ENCODE measurements at places on chromosomes 6 and 20. TPM values are rescaled to one million over a fixed set of nuclear protein-coding genes. Genes with fewer than 3 reads are reported as not detected.

Gene SENP6
- total RNA-seq = 103 TPM

Gene FAM83C
- not detected for total RNA-seq

Gene GPSM3
- total RNA-seq = 46.2 TPM

Gene RIMS4
- total RNA-seq = 0.44 TPM

Gene VAPB
- total RNA-seq = 16.3 TPM

Gene MMP24OS
- total RNA-seq = 56.5 TPM

Gene PACSIN1
- not detected for total RNA-seq

Gene ZBP1
- total RNA-seq = 0.88 TPM

Gene SLC16A10
- total RNA-seq = 4.5 TPM

Gene FAM162B
- total RNA-seq = 17.8 TPM

Gene TINAG
- not detected for total RNA-seq

Gene PTP4A1
- total RNA-seq = 47.9 TPM

Gene PHACTR1
- 4.3 TPM for total RNA-seq

Gene GRIK2
- 1.5 TPM for total RNA-seq

Gene ENPP5
- 0.82 TPM for total RNA-seq

Gene SNRPB2
- 31.7 TPM for total RNA-seq

Gene SYCP2
- 3.1 TPM for total RNA-seq

Gene KCNS1
- not detected for total RNA-seq

Gene NEURL2
- total RNA-seq = 15.1 TPM

Gene C6orf58
- total RNA-seq = not detected

Gene ZC3H12D
- 11.2 TPM for total RNA-seq

Gene SCUBE3
- 0.19 TPM for total RNA-seq

Gene ENPP3
- total RNA-seq = 0.85 TPM

Gene DEFB112
- not detected for total RNA-seq

Gene BPIFB2
- not detected for total RNA-seq

Gene SPDEF
- total RNA-seq = not detected

Gene AIF1
- total RNA-seq = 102 TPM

Gene GLYATL3
- not detected for total RNA-seq
